ENCODE measurements at places on chromosomes 3 and 15.

DNA sequence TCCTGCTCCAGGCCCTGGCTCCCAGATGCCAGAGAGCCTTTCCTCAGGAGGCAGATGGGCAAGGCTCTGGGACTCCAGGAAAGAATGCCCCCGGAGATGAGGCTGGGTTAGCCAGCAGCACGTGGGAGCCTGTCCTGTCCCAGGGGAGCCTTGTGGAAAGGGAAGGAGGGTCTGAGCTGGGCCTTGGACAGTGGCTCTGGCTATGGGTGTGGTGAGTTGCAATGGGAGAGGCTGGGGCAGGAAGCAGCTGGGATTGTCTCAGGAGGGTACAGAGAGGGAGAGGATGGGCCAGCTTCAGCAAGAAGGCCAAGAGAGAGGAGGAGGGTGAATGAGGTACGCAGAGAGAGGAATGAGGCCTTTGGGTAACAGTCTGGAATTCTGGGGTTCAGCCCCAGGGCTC lies 17.4 kb upstream of the CACNA2D2 start:
- DNase-seq: no peak

DNA sequence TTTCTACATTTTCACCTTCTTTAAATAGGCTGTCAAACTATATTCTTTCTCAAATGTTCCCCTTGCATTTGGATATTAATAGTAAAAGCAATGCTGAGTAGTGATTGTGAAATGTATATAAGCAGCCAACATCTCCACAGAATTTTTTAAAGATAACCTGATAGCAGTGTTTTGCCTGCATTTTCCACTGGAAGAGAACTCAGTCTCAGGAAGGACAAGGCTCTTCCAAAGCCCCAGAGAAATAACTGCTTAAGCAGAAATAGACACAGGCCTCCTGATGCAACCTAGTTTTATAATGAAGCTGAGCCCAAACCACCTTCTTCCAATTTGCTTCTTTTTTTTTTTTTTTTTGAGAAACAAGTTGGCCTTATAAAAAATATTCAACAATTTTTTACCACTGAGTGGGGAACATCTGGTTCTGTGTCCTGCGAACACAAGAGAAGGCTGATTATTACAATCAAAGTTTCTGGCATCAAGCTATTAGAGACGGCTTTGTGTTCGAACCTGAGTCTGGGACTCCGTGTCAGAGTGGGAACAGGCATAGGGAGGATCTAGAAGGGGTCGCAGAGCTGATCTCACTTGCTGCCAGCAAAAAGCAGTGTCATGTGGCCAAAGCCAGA lies 332.5 kb upstream of the TBL1XR1 start:
- no peak for DNase-seq

DNA sequence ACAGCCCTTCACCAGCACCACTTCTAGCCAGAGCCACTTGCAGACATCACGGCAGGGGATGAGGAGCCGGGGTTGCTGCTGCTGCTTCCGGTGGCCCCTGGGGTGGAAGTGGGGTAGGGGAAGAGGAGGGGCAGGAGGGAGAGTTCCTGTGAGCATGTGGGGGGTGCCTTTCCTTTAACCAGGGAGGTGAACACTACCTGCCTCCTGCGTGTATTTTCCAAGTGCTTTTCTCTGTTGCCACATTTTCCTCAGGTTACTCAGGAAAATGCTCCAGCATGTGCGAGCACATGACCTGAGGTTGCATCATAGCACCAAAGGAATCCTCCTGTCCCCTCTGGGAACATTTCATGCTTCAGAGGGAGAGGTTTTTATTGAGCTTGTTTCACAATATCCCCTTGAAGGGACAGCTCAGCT lies 12.2 kb upstream of the SACM1L start:
- DNase-seq: peak; percentile 67

DNA sequence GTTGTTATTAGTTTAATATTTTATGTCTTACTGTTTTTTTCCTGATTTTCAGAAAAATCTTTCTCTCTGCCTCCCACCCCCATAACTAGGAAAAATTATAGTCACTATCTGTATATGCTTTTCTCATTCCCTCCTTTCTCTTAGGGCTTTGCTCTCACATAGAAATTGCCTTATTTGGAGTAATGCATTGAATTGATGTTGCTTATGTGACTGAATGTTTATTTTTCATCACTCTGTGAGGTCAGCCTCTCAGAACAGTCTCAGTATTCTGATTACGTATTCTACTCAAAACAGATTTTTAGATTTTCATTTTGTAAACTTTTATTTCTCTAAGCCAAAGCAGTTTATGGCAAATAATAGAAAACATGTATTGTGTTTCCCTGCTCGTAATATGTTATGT lies 121.0 kb downstream of the SLMAP start:
- DNase-seq: no peak

DNA sequence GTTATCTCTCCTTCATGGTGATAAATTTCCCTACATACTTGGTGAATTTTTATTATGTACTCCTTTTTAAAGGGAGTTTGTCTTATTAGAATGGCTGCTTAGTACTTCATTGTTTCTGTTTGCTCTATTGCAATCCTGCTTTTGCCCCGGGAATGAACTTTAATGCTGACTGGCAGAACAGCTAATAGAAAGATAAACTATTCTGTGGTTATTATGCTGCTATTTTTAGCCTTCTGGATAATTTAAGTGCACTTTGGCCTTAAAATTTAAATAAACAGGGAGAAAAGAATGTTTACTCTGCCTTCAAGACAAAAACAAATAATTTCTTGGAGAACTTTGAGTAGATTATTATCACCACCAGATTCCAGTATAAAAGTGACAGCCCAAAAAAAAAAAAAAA lies 413.8 kb upstream of the CCDC54 start:
- DNase-seq: no peak

DNA sequence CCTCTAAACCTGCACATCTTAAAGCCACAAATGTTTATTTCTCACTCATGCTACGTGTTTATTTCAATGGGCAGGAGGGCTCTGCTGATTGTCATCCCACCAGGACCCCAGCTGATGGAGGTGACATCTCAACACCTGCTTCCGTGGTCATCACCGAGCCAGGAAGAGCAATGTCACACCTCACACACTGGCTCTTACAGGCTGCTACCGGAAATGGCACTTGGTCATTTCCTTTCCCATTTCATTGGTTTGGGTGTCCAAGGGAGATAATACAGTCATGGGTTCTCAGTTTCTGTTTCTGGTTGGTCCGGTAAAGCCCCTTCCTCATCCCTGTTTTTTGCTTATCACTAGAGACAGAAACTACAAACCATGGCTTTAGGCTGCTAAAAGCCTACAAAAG lies 41.9 kb downstream of the ABHD2 start:
- peak; percentile 51 for DNase-seq

GRCh38 chr15:59020322-59020721 lies 32.9 kb downstream of the RNF111 start:
- no peak for DNase-seq

DNA sequence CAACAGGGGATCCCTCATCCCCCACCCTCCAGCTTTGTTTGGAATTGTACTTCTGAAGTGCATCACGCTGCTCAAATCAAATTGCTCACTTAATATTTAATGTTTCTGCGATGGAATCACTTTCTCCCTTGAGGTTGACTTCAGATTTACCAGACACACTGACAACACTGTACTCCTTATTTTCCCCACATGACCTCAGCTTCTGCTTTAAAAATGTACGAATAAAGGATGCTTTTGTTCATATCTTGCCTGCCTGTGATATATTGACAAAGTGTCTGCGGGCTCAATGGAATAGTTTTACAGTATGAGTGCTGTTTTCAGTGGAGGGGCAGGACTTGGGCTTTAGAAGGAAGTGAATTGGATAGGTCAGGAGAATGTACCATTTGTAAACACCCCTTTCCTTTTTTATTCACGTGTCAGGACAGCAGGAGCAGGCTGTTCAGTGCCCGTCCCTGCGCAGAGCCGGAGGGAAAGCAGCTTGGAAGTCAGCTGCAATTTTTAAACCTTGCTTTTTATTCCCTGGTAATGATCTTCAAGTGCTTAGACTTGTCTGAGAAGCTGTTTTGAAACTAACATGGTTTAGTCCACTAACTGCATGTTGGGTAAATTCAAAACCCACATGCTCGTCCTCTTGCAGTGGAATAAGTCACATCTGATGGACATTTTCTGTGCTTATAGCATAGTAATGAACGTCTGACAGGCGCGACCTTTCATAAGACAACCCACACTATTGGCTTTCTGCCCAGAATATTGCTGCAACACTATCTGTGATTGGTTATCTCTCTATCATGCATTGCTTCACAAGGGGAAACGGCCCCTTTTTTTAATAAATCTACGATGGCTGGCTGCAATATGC lies 29.9 kb downstream of the MBNL1 start:
- peak; percentile 89 for DNase-seq

DNA sequence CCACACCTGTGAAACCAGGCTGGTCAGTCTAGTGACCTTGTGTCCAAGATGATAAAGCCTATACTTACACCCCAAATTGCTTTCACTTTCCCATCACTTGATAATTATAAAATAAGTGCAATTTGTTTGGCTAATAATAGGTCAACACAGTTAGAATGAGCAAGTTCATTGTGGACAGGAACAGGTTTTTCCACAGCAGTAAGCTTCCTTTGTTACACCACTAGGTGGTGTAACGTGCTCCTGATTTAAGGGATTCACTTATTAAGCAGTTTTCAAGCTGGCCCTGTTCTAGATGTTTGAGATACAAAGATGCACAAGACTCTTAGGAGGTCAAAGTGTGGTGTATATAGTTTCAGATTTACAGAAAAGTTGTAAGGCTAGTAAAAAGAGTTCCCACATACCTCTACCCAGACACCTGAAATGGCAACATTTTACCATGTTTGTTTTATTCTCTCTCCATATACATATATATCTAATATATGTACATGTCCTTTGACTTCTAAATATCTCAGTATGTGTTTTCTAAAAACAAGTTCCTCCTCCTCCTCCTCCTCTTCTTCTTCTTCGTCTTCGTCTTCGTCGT lies 6.8 kb upstream of the MFSD1 start:
- DNase-seq: peak; percentile 36

- no peak for DNase-seq
Measured at GRCh38 chr15:84865074-84865569, 19.3 kb upstream of the SLC28A1 start.

GRCh38 chr15:61200626-61201025 lies 28.5 kb downstream of the RORA start:
- no peak for DNase-seq

DNA sequence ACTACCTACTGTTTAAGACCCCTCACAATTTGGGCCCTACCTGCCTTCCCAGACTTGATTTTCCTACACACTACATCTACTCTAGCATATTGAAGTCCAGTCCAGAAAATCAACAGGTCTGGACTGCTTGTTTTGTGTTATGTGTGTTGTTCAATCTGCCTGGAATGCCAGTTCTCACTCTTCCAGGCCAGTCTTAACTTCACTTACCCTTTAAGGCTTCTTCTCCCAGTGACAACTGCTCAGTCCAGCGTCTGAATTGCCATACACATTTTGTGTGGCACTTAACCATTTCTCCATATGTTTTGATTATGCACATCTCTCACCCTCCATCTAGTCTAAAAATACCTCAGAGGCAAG lies 1.1 kb downstream of the TICRR start:
- no peak for DNase-seq

DNA sequence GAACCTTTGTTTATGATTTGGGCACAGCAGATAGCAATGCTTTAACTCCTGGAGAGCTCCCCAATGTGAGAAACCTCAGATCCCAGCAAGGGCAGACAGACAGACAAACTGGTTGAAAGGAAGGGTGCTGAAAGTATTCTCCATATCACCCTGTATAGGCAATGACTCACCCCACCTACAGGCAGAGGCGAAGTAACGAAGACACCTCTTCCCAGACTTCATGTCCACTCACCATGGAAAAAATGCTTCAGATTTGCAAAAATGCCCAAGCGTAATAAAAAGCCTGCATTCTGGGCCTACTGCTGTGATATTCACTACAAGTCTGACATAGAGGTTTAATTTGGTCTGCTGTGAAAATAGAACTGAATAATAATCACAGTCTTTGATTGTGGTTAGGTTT lies 50.5 kb downstream of the THBS1 start:
- DNase-seq: no peak

GRCh38 chr3:156036258-156037053 lies 83.9 kb upstream of the KCNAB1 start:
- DNase-seq: no peak

DNA sequence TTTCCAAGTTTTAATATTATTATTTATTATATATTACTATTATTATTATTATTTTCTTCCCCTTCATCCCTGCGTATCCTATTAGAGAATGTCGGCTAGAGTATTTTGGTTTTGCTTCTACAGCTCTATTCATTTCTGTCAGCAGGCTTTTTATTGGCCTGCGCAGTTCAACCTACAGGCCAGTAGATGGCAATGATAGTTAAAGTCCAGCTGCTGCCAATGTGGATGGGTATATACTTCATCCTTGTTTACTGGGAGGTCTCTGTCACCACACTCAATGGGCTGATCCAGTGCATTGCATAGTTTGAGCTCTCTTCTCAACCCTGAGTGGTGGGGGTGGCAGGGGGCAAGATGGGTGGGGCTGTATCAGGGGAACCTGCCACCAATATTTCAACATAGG lies 799.8 kb downstream of the NSUN3 start:
- no peak for DNase-seq

GRCh38 chr3:32097768-32098167 lies 8.7 kb upstream of the GPD1L start:
- no peak for DNase-seq

- DNase-seq: peak; percentile 38
Measured at GRCh38 chr3:129161860-129162271, 1.0 kb upstream of the ISY1 start.

DNA sequence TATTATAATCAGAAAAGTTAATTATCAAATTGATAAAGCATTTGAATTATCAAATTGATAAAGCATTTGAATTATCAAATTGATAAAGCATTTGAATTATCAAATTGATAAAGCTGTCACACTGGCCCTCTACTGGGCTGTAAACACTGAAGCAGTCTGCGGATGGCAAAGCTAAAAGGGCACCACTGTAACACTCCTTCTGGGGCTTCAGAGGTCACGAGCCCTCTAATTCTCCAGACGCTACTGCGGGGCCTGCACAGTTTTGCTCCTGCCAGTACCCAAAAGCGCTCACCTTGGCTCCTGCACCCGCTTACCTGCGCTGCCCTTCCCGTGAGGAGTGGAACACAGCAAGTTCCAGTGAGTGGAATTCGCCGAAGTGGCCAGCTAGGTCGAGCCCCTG lies 409.0 kb upstream of the KCNMB2 start:
- no peak for DNase-seq

- no peak for DNase-seq
Measured at GRCh38 chr3:127339928-127340861, 52.3 kb upstream of the PRR20G start.

GRCh38 chr3:56886314-56886713 lies 84.6 kb upstream of the ARHGEF3 start:
- no peak for DNase-seq

GRCh38 chr15:57651445-57651844 lies 55.1 kb upstream of the POLR2M start:
- no peak for DNase-seq

DNA sequence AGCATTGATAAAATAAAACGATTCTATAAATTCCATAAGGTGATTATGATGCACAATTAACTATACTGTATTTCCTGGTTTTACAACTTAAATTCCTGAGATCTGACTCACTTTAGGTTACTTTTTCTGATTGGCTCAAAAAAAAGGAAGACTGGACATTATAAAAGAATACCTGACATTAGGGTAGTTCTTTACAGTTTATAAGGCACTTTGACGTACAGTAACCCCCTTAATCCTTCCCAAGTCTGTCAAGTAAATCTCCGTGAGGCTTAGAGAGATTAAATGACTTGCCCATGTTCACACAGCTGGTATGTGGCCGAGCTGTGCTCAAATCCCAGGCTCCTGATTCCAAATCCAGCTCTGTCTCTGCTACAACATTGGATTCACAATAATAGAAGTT lies 1.0 kb upstream of the SLTM start:
- no peak for DNase-seq
